ENCODE measurements at places on chromosomes 11 and 22.

DNA sequence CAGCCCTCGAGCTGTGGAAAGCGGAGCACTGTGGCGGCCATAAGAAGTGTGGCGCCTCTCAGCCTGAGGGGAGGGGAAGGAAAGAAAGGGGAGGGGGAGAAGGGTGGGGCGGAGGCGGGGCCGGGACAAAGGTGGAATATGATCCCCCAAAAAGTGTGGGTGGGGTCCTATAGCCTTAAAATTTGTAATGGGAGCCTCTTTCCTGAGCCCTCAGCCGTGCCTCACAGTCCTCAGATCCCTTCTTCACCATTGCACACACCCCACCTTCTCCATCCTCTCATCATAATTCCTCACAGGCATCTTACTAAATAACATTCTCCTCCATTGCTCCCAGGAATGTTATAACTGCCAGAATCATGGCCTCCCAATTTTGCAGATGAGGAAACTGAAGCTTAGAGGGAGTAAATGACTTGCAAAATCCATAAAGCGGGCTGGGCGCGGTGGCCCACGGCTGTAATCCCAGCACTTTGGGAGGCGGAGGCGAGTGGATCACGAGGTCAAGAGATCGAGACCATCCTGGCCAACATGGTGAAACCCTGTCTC, 600 bp upstream of the RAB6A start:
- DNase-seq = no peak

DNA sequence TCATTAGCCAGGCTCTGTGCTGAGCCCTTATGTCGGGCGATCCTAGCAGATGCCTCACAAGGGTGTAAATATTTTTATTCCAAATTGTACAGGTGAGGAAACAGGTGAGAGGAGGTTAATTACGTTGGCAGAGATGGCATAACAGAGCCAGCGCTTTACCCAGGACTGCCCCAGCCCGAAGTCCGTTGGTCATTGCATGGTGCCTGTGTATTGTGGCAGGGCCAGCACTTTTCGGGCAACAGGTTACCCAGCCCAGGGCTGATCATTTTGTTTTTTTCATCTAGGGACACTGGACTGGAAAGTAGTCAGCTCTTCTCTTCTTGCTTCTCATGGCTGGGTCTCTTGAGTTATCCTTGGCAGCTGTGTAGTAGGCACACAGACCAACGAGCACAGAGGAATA, 202.2 kb upstream of the NAV2 start:
- DNase-seq = no peak

DNA sequence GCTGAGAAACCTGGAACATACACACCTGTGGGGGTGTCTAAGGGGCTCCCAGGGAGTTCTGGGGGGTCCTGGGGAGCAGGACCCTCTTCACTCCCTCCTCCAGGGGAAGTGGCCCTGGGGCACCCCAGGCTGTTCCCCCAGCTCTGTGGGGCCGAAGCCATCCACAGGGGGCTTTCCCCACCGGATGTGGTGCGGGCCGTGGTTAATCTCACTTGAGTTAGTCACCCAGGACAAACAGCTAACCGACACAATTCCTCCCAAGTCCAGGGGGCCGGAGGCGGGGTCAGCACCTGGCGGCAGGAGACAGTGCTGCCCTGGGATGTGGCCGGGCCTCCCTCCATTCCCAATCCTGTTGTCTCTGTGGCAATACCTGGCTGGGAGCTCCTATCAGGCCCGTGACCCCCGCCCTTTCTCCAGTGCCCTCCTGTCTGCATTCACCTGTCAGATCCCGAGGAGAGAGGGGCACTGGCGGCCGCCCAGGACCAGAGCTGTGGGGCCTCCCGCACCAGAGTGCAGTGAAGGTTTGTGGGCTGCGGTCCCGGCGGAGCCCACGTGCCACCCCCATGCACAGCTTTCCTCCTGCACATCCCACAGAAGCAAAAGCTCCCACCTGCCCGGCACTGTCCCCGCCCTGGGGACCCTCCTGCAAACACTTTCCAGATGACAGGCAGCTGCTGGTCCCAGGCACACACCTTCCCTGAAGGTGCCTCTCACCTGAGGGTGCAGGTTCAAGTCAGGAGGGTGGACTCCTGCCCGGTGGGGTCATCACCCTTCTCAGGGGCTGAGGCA, 5.2 kb upstream of the MUC5AC start:
- no peak for DNase-seq

DNA sequence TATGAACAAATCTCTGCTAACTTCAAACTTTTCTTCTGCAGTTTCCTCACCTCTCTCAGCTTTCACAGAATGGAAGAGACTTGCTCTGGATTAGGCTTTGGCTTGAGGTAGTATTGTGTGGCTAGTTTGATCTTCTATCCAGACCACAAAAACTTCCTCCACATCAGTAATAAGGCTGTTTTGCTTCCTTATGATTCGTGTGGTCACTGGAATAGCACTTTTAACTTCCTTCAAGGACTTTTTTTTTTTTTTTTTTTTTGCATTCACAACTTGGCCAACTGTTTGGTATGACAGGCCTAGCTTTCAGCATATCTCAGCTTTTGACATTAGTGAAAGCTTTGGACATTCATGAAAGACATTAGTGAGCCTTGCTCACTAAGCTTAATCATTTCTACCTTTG, 47.5 kb upstream of the LRRC55 start:
- no peak for DNase-seq

DNA sequence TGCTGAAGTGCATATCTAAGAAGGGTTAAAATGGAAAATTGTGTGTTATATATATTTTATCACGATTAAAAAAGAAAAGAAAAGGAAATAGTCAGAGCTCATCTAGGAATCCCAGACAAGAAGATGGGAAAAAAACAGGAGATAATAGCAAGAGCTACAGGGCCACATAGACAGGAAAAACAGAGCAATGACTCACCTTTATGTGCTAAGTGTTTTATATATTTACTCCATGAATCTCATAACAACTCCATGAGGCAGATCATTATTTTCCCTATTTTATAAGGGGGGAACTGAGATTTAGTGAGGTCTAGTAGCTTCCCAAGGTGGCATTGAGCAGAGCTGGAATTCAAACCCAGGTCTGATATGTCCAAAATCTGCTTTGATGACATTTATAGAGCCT, 18.1 kb upstream of the ELF5 start:
- DNase-seq = no peak

DNA sequence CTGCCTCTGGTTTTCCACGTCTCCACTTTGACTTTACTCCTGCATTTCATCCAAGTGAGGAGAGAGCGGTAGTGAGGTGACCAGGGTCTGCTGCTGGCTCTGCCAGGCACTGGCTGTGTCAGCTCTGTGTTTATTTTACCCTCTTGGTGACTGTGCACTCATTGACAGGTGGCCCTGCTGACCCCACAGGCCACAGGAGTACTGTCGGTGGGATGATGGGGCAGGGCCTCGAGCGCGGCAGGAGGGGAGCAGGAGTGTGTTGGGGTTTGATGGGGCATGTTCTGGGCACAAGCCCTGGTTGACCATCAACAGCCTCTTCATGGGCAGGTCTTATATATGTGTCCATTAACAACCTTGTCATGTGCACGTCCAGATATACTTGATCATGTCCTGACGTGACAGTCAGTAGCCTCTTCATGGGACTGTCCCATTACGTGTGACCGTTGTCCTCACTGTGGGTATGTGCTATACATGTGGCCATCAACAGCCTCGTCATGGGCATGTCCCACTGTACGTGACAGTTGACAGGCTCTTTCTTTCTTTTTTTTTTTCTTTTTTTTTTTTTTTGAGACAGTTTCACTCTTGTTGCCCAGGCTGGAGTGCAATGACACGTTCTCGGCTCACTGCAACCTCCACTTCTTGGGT, 31.4 kb upstream of the ACR start:
- DNase-seq = no peak

DNA sequence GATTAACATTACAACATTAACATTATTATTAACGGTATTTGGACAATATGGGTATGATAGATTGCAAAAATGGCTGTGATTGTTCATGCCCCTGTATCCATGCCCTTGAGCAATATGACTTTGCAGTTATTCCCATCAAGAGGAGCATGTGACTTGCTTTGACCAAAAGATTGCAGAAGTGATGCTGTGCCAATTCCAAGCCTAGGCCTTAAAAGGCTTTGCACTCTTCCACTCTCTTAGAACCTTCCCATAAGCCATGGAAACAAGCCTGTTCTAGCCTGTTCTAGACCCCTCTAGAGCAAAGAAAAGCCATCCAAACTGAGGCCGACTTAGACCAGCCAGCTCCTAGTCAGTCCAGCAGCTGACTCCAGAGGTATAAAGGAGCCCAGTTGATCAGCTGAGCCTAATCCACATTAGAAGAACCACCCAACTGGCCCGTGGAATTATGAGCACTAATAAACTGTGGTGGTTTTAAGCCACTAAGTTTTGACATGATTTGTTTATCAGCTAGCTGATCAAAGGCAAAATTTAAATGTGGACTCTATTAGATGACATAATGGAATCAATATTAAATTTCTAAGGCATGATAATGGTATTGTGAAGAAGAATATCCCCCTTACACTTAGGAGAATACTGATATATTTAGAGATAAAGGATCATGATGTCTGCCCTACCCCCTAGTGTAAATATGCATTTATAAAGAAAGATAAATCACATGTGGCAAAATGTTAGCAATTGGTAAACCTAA, 28.6 kb downstream of the RAB30 start:
- DNase-seq = no peak

GRCh38 chr11:99739464-99740089, 718.8 kb downstream of the CNTN5 start:
- DNase-seq = no peak

- DNase-seq = no peak
Measured at GRCh38 chr11:35337136-35337913, 82.0 kb downstream of the SLC1A2 start.

GRCh38 chr11:129313541-129314297, 61.9 kb upstream of the BARX2 start:
- DNase-seq = no peak

DNA sequence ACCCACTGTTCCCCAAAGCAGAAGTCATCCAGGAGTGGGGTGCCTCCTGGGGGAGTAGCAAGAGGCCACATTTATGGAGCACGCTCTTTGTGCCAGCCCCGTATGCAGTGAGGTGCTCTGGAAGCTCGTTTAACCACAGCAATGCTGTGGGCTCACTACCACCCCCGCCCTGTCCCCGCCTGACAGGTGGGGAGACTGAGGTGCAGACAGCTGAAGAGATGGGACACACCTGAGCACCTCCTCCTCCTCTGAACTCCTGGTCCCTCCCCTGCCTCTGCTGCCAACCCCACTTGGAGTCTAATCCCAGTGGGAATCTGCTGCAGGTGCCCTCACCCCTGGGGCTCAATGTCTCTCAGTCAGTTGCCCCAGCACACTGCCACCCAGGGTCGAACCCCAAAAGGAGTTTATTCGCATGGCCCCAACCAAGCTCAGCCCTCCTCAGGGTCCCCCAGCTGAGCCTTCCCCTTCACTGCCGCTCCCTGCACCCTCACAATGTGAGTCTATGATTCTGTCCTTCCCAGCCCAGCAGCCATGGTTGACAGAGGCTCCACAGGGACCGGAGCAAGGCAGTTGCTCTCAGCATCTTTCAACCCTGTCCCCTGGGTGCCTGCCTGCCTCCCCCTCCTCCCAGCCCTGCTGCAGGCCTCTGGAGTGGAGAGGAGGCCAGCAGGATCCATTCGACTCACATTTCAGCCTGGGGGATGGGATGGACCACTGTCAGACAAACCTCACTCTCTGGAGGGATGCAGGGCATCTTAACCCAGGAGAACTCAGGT, 13.3 kb upstream of the BCR start:
- DNase-seq = no peak

- DNase-seq = no peak
Measured at GRCh38 chr11:108897071-108897481, 232.2 kb downstream of the DDX10 start.

DNA sequence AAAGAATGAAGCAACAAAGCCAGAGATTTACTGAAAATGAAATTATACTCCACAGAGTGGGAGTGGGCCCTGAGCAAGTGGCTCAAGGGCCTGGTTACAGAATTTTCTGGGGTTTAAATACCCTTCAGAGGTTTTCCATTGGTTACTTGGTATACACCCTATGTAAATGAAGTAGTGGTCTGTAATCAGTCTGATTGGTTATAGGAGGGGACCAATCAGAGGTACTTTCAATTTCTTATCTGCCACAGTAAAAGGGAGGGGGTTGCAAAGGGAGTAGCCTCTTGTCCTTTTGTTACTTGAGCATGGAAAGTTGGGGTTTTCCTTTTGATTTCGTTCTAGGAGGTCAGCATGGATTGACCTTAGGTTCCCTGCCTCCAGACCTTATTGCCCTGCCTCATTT, 63.5 kb downstream of the ATM start:
- DNase-seq = no peak

DNA sequence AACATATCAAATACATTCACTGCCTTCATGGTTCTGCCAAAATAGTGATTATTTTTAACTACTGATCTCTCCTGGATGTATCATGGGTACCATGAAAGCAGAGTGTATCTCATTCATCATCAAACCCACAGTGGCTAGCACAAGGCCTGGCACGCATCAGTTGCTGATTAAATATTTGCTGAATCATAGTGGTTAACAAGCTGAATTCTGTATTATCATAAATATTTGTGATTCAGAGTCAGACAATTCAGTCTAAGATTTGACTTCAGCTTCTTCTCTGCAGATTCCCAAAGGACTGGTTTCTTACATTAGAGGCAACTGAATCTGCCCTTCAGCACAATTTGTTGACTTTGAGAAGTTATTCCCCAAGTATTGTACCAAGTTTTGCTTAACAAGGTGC, 715.8 kb upstream of the LRRC4C start:
- no peak for DNase-seq

- no peak for DNase-seq
Measured at GRCh38 chr11:3775736-3776406, 21.5 kb downstream of the NUP98 start.

DNA sequence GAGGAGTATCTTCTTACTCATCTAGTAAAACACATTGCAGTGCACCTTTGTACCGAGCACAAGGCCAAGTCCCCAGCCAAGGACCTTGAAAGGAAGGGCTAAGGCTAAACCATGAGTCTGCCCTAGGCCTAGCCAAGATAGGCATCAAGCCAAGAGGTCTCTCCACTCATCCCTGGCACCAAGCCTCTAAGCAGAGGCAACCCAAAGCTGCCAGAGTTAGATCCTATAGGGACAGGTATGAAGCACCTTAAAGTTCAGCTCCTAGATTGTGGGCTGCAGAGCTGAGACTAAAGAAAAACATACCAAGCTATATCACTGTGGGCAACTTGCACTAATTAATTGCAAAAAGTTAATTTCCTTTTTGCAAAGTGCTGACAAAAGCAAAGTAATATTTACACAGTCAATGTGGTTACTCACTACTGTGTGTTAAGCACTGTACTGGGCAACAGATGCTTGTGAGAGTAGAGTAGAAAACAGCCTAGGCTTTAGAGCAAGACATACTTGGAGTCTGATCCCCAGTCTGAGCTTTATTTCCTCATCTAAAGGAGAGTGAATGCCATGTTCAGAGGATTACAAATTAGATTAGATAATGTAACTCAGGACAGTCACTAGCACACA, 7.2 kb downstream of the COA4 start:
- DNase-seq = no peak

DNA sequence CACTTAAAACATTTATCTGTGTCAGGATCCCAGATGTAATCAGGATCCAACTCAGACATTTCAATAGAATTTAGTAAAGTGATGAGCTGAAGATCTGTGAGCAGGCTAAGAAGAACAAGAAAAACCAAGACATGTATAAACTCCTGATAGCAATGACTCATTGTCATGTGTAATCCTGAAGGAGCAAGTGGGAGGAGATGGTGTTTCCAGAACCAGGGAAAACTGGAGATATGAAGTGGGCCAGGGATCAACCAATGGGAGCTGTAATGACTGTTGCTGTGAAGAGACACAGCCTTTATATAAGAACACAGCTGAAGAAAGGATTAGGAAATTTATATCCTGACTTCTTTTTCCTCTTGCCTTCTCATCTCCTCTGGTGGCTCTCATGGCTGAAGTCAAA, 682.5 kb upstream of the ARHGAP42 start:
- no peak for DNase-seq

Data from omental fat pad (tissue), 4 donors.